MG63 (cell line): ENCODE measurements at places on chromosomes 11 and 22. TPM values are rescaled to one million over a fixed set of nuclear protein-coding genes. Genes with fewer than 3 reads are reported as not detected.

DNA sequence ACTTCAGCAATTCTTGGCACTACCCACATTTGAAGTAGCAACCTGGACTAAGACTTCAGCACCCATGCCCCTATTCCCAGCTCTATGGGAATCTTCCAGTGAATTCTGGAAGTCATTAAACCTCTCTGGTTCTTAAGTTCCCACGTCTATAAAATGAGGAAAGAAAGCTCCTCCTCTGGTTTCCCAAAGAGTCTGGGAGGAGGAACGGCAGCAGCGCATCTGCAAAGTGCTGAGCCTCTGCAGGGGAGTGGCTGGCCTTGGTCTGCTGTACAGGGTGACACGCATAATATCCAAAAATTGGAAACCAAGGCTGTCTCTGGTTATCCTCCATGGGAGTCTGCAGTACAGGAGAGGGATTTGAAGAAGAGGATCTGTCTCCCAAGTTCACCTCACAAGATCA is 73.6 kb upstream of the TP53I11 start:
- DNase-seq, result no peak

DNA sequence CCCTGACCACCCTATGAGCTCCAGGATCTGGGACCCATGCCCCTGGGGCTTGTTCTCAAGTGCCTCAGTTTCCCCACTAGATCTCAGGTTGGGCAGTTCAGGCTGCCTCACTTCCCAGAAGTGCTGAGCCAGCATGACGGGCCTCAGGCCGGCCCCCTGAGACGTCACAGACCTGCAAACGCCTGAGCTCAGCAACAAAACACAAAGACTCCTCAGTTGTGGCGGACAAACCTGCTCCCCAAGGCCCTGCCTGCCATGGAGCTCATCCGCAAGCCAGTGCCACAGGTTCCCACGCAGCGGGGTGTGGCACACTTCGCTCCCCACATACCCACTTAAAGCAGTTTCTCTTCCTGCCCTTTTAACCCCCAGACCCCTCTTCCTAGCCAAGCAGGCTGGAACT is 45.2 kb downstream of the NECTIN1 start:
- no peak for DNase-seq

- no peak for DNase-seq
These were observed 147.5 kb downstream of the ELP4 start for GRCh38 chr11:31657091-31657490.

DNA sequence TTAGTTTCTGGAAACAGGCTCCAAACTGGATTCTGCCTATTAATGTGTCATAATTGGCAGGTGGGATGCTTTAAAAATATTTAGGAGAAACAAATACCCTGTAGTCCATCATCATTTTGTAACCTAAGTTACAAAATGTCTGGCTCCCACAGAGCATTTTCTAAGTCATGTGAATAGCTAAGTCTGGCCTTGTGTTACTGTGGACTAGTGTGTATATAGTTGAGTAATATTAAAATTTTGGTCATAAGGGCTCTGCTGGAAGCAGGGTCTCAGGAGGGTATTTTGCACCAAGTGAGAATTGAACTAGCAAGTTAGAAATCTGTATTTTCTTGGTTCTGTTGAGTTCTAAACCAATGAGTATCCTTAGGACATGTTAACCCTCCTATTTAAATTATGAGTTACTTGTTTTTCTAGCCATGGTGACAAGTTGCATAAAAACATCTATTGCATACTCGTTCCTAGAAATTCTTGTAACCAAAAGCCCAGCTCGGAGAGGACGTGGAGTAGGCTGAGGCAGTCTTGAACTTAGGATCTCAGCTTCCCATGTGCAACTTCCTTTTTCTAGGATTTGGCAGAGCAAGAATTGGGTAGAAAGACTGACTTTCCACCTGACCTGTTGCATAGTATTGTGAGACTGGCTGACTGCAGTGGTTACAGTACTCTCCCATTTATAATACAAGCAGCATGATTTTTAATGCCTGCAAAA is 5.4 kb downstream of the PTPMT1 start:
- DNase-seq, result no peak

DNA sequence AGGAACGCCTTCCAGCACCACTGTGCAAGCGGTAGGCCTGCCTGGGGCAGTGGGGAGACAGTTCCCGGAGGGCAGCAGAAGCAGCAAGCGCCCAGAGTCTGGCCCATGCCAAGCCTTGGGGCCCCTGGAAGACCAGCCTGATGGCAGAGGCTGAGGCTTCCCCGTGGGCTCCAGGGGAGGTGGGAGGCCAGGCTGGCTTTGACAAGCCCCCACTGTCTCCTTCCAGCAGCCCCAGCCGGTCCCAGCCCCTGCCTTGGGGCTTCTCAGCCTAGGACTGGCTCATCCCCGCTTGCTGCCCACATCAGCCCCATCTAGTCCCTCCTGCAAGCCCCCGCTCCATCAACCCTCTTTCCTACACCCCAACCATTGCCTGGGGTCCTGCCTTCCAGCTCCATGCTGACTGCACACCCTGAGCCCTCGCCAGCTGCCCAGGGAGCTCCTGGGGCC is 46.7 kb downstream of the IGF2 start:
- DNase-seq, result no peak

CNIH2 gene
- total RNA-seq, result not detected in 2 replicates
